SW480 (cell line): ENCODE measurements at places on chromosomes 4 and X.
A peak's percentile ranks its signal among the peaks of the same experiment; 100 is the strongest.

DNA sequence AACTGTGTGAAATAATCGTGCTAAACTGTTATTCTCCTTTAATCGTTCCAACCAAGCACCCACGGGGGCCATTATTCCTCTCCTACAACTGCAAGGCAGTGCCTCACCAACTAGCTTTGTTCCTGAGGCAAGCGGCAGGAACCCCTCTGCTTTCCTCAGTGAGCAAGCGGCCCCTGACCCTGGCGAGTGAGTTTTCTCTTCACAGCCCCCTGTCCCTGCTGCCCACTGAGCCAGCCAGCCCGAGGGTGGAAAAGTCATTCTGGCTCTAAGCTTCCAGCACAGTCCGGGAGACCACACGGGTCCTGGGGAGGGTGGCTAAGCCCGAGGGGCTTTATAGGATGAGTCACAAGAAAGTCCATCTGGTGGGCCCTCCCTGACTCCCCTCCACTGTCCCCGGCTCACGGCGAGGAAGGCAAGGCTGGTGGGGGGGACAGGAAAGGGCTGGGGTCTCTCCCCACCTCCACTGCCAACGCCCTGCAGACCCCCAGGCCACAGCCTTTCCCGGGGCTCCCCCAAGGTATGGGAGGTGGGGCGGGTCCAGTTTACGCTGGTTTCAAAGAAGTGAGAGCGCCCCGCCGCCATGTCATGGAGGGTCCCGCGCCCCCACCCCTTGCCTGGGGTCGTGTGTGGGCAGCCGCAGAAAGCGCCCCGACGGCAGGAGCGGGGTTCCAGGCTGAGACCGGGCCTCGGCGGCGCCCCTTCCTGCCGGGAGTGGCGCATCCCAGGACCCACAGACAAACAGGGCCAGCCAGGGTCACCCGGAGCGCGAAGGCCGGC lies 45.0 kb downstream of the CPLX1 start:
- DNase-seq = no peak

DNA sequence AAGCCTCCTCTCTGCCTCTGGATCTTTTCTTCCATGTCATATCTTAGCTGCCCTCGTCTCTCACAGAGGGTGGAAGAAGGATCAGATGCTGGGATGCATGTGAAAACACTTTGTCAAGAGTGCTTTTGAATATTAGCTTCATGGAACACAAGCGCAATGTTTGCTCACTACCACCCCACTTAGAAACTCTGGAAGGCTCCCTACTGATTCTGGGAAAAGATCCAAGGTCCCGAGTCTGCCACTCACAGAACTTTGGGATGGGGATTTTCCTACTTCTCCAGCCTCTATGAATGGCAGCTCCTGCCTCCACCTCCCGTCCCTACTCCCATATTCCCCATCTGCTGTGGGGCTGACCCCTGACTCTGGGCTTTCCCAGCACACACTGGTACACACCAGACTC lies 40.2 kb upstream of the CRMP1 start:
- DNase-seq = no peak

- no peak for DNase-seq
These were observed 115.0 kb downstream of the AGTR2 start for GRCh38 chrX:116285501-116285900.

DNA sequence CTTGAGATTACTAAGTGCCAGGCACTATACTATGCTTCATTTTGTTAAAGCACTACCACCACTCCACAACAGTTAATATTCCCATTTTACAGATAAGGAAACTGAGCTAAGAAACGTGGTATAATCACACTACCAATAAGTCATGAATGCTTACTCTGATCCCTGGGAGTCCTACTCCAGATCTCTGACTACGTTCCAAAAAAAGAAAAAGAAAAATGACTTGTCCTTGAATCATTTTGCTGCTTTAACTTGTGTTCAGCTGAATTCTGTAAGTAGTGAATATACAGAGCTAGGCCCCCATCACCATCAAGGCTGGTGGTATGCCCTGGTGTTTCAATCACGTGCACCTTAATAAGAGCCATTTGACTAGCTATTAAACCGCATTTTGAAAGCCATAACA lies 39.4 kb downstream of the LDB2 start:
- no peak for DNase-seq

GRCh38 chr4:119010909-119011606 lies 122.4 kb downstream of the SYNPO2 start:
- DNase-seq = no peak

GRCh38 chr4:176587920-176588319 lies 204.8 kb downstream of the VEGFC start:
- DNase-seq = no peak

- peak; percentile 50 for DNase-seq
These were observed 3.1 kb upstream of the P2RY4 start for GRCh38 chrX:70262952-70263567.

GRCh38 chr4:100790836-100791615 lies 273.2 kb upstream of the EMCN start:
- DNase-seq = no peak

- no peak for DNase-seq
These were observed 62.1 kb downstream of the TBC1D14 start for GRCh38 chr4:6971536-6972374.

DNA sequence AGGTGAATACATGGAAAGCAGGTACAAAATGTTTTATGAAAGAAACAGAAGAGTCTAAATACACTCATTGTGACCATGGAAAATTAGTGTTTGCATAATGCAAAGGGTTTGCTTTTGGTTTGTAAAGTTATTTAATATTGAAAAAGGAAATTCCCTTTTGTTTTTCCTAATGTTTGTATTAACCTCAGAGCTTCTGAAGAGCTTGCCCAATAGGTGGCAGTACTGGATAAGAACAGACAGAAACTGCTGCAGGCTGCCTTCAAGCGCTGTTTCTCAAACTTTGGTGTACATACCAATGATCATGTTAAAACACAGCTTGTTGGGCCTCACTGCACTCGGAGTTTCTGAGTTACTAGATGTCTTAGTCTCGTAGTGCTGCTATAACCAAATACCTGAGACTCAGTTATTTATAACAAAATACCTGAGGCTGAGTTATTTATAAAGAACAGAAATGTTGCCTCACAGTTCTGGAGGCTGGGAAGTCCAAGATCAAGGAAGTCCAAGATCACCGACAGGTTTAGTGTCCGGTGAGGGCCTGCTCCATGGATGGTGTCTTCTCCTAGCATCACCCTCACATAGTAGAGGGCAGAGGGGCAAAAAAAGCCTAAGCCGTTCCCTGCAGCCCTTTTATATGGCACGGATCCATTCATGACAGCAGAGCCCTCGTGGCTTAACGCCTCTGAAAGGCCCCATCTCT lies 54.2 kb downstream of the SUPT20HL2 start:
- peak; percentile 46 for DNase-seq

DNA sequence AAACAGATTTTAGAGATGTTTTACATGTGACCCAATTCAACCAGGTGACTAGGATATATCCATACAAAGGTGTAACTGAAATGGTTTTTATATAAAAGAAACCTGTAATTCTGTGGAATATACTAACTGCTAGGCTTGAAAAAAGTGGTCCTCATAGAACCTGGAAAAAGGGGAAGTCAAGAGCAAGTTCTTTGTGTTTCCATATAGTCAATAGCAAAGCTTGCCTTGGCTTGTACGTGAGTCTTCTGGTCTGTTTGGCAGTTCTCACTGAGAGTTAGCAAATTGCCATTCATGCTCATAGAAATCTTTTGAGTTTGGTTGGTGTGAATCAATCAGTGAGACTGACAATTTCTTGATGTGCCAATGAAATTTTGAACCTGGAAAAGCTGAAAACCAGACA lies 79.4 kb upstream of the SMIM10 start:
- no peak for DNase-seq

DNA sequence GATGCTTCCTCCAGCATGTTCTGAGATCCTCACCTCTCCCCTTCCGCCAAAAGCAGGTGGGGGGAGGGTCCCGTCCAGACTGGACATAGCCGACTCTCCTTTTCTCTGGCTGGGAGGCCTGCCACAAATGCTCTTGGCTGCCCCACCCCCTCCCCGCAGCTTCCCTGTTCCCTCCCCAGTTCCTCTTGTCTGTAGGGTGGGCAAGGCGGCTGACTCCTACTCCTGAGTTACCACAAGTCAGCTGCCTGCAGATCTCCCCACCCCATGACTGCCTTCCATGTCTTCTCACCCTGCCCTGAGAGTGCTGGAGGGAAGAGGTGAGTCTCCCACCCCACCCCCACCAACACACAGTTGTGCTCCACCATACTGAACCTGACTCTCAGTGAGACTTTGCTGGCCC lies 2.9 kb downstream of the ATP6AP1 start:
- no peak for DNase-seq

DNA sequence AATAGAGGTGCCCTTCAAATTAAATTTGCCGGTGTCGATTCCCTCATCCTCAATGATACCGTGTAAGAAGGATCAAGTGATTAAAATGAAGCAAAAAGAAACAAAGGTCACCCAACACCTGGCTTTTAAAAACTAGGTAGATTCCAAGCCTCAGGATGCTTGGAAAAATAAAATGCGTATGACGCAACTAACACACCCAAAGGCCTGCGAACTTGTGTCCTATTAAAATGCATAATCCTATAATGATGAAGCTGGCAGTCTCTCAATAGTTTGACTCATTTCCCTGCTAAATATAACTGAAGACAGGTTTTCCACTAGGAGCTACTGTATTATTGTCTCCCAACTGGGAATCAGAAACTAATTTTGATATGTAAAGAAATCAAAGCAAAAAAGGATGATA lies 263.2 kb downstream of the DHX15 start:
- no peak for DNase-seq

DNA sequence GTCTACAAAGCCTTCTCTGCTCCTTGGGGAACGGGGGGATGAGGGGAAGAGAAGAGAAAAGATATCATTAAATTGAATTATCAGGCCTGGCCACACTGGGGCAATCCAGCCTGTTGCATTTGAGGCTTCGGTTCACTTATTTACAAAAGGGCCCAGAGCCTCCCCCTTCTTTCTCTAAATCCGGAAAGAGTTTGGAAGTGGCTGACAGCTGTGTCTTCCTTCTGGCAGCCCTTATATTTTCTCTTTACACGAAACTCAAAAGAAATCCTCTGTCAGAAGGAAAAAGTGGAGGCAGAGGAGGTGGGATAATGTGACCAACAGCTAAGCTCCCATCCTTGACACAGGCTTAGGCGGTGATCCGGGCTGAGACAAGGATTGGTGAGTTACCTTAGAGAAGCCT lies 158.3 kb upstream of the TAPT1 start:
- no peak for DNase-seq

DNA sequence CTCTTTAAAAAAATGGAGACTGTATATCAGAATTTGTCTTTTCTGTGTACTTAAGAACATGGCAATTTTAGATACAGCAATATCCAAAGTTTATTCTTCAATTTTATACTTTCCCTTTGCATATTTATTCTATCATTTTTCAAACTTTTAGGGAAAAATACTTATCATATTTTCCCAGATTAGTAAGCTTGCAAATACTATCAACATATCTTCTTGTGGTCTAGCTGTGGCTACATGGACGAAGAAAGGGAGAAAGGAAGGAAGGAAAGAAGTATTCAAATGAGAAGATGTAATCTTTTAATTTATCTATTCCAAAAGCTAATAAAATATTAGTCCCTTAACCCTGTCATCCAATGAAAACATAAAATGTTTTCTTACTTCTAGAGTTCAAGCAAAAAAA lies 797.8 kb upstream of the GALNTL6 start:
- no peak for DNase-seq

GRCh38 chr4:176668324-176668723 lies 124.4 kb downstream of the VEGFC start:
- no peak for DNase-seq

DNA sequence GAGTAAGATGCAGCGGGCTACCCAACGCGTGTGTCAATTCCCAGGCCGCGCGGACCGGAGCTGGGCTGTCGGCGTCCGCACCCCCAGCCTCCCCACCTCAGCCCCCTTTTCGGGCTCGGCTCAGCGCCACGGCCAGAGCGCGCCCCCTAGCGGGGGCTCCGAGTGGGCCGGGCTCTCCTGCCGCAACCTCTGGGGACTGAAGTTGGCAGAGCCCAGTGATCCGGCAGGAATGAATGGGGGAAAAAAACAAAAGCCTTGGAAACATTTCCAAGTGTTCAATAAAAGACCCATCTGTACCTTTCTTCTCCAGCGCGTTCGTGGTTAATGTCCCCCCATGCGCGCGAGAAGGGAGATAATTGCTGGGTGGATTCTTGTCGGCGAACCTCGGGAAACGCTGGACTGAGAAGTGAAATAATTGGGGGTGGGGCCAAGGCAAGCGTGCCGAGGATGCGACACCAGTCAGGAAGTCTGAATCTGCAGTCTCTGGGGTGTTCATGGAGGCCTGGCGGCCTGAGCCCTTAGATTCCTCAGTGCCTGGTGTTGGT lies 5.2 kb upstream of the ARX start:
- peak; percentile 20 for DNase-seq

DNA sequence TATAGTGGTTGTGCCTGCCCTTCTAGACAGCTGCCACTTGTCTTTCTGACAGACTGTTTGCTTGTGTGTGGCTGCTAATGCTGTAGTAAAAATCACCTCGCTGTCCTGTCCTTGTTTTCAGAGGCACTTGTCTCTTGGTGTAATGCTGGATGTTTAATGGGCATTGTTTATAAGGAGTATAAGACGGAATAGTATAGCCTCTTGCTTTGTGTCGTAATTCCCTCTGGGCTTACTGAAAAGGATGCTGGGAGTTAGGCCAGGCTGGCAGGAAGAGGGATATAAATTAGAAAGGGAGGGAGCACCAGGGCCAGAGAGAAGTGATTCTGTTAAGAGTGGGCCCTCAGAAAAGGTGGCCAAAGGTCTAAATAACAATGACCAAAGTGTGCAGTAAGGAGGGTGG lies 29.0 kb downstream of the NHS start:
- DNase-seq = no peak

DNA sequence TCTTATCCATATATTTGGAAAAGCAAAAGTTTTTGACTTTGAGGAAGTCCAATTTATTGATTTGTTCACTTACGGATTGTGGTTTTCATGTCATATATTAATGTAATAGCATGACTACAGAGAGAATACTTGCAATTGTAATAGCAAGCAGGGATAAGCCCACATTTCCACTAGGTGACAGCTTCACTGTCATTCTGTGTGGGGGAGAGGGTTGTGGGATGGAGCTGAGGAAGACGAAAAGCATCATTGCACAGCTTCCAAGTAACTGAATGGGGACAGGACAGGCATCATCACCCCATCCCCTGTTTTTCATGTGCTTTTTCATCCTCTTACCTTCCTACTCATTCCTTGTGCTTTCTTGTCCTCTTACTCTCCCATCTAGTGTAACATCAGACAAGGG lies 31.4 kb downstream of the BEX3 start:
- no peak for DNase-seq

DNA sequence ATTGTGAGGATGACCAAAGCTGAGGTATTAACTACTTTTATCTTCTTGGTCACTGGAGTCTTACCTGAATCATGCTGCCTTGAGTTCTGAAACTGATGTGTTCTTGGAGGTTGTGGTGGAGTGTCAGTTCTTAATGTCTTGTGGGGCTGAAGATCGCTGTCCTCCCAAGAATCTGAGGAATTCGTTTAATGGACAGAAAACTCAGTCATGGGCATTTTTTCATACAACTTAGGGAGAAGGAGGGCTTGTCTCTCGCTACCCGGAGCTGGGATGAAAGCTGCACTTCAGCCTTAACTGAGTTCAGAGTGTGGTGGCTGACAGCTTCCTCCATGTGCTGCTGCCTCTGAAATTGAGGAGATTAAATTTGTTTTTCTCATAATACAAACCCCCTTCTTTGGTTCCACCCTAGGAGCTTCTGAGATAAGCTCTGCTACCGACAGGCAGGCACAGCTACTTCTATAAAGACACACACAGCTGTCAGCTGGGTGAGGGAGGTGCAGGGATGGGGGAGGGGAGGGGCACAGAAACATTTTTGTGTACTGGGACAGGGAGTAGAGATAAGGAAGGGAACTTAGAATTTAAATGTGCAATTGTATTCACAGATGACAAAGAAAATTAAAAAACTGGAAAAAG lies 30.8 kb downstream of the RBBP7 start:
- DNase-seq = no peak

- no peak for DNase-seq
These were observed 101.3 kb upstream of the EGFL6 start for GRCh38 chrX:13468096-13468495.
